Gastrocnemius medialis (tissue), 4 donors: ENCODE measurements at places on chromosomes 6 and 20. TPM values are rescaled to one million over a fixed set of nuclear protein-coding genes. Genes with fewer than 3 reads are reported as not detected.

Gene SOX18
- 6.5 TPM for total RNA-seq

Gene C6orf163
- total RNA-seq: 5.3 TPM

Gene TSPO2
- not detected for total RNA-seq

Gene TOP1
- 13.6 TPM for total RNA-seq

Gene HRH3
- not detected for total RNA-seq

Gene ANGPT4
- 0.10 TPM for total RNA-seq

DNA sequence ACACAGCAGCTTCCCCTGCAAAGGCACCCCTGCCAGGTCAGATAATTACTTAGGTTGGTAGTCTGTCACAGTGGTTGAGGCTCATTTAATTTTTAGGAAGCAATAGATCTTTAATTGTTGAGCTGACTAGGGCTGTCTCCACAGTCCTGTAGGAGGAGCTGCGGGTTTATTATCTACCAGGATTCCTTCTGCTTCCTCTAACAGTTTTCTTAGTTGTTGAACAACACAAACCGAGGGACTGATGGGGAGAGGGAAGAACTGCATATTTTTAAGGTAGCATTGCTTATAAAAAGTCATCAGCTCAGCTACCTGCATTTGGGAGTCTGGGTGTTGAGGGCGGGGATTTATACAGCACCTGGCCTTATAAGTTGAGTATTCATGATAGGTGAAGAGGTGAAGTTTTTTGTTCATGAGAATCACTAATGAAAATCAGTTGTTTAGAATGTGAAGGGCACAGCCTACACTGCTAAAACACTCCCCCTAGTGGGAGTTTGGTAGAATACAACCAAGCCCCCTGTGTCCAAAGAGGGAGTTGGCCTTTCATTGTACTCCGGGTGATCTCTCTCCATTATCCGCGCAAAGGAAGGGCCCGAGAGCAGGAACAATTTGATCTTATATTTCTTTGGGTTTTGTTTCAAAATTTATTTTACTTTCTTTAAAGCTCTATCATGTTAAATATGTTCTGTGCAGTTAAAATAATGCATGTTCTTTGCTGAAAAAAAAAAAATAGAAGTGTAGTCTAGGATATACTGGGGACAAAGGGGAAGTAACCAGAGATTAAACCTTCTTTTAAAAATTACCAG is 69.6 kb downstream of the SSR1 start:
- no peak for DNase-seq

DNA sequence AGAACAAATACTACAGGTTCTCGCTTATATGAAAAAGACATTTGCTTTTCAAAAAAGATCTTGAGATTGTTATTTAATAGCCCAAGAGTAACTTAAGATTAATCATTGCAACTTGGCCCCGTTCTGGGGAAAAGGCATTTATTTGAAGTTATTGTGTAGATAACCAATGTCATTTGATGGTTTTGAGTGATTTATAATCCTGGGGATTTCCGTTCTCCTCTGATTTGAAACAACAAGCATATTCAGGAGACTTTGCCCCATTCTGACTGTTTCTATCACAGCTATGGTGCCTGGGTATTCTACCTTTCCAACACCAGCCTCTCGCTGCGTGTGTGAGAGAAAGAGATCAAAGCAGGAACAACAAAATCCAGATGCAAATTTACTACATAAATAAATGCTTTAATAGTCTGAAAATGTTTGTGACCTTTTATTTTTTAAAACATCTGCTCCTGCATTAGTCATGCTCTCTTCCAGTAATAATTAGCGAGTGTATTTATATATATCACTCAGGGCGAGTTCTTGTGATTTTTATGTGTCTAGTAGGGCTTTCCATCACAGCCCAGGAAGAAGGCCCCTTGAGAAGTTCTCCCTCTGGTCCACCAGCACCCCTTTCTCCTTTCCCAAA is 197.9 kb upstream of the FOXQ1 start:
- no peak for DNase-seq

- DNase-seq: no peak
These were observed 4.4 kb downstream of the FIG4 start for GRCh38 chr6:109695468-109695867.

GRCh38 chr20:58985656-58986055 is 4.6 kb downstream of the NELFCD start:
- DNase-seq: no peak

DNA sequence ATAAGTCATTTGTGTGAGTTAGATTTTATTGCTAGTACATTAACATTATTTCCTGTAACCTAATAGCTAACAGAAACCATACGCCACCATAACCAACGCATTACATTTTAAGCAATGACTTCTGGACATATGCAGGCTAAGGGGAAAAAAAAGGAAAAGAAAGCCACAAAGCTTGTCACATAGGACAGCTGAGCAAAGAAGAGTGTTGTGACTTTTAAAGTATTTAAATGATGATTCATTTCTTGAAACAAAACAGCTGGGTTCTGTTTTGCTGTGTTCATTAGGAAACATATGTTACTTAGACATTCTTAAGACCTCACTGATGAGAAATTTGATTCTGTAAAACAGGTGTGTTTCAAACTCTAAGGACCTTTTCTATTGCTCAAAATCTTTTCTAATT is 171.4 kb downstream of the COL9A1 start:
- DNase-seq: no peak

- DNase-seq: no peak
These were observed 69.4 kb downstream of the CDH4 start for GRCh38 chr20:61321481-61321880.

GRCh38 chr6:33323623-33323948 is 6.0 kb upstream of the ZBTB22 start:
- no peak for DNase-seq

GRCh38 chr20:63538204-63539091 is 1.3 kb upstream of the PTK6 start:
- DNase-seq: no peak

GRCh38 chr6:43016176-43016942 is 2.3 kb downstream of the KLHDC3 start:
- DNase-seq: peak; percentile 70
